ENCODE measurements at places on chromosomes 6 and 20.

DNA sequence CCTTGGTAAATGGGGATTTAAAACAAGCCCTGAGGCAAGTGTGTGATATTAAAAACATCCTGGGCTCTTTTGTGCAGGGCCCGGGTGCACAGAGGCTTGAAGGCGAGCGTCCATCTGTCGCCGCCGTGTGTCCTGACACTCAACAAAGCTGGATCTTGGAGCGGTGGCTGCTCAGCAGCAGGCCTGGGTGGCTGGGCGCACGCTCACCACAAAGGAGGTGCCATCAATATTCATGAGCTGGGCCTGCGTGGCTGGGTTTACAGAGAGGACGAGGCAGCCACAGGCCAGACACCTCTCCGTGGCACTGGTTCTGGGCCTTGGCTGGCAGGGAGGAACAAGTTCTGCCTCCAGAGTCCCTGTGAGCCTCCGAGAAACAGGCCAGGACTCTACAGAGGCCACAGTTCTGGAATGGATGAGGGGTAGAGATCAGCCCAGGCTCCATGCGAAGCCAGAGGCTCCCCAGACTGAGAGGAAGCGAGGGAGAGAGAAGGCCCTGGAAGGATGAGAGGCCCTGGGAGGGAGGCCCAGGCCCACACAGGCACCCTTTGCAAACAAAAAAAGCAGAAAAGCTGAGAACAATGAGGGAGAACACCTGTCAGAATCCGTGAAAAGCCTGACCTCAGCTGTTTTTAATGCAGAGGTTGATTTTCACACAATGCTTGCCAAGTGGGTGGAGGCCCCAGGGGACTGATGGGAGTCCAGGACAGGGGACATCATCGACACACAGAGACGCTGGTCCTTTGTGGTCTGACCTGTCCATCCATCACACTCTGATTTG, 21.9 kb downstream of the BHLHE23 start:
- DNase-seq = no peak

- DNase-seq = peak; percentile 86
Observed at GRCh38 chr6:138953451-138953850, 34.6 kb downstream of the REPS1 start.

DNA sequence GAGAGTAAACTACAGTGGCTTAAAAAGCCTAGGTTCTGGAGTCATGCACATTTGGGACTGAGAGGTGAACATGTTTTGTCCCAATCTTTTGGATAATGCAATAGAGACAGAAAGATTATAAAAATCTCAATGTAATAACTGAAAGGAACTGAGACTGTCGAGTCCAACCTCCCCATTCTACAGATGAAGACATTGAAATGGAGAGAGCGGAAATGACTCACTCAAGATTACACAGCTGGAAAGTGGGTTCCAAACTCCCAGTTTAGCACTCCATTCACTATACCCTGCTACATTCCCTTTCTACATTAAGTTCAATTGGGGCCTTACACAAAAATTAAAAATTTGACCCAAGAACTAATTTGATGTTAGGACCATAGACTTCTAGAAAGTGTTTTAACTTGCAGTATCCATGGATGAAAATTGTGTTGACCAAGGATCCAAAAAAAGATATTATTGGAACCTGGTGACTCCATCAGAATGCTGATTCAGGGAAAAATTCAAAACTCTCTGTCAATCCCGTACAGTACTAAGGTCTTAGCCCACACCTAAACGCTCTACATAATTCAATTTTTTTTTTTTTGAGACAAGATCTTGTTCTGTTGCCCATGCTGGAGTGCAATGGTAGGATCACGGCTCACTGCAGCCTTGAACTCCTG, 1.5 kb upstream of the ILRUN start:
- DNase-seq = no peak

GRCh38 chr6:132820629-132821381, 6.4 kb downstream of the RPS12 start:
- DNase-seq = peak; percentile 59

- no peak for DNase-seq
Observed at GRCh38 chr6:140226637-140227036, 852.2 kb upstream of the CITED2 start.

DNA sequence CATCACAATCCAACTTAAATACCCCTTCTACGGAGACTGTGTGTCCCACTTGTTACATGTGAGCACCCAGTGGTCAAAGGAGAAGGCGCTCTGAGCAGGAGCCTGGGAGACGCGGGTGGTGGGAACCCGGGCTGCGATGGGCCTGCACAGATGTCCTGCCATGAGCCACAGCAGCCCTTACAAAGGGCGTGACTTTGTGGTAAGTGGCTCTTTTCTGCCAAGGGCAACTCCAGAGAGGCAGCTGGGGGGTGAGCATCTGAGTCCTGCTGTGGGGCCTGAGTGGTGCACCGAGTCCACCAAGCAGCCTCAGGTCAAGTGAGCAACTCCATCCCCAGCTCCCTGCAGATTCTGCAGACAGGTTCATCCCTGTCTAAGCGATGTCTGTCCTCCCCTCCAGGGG, 33.6 kb upstream of the CST7 start:
- DNase-seq = no peak

All from ELR (cell line).